Kidney (tissue), 22 donors: ENCODE measurements at places on chromosomes 2 and 18.

- no peak for DNase-seq
Observed at GRCh38 chr2:125935559-125935958, 720.4 kb upstream of the GYPC start.

- no peak for DNase-seq
Observed at GRCh38 chr18:60445341-60445740, 72.8 kb upstream of the MC4R start.

DNA sequence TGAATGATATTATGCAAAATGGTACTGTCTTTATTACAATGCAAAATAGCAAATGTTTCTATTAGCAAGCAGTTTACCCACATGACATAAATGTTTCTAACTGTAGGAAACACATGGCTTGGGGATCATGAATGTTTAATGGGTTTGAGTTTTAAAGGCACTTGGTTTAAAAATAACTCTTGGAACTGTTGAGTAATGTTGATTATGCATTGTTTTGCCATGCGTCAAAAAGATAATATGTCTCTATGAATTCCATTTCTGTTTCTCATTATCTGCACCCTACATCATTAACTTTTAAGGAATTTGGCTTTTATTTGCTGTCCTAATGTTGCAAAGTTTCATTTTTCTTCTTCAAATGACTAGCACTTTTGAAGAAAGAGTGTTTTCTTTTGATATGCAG lies 1355.5 kb downstream of the SUCLG1 start:
- no peak for DNase-seq

DNA sequence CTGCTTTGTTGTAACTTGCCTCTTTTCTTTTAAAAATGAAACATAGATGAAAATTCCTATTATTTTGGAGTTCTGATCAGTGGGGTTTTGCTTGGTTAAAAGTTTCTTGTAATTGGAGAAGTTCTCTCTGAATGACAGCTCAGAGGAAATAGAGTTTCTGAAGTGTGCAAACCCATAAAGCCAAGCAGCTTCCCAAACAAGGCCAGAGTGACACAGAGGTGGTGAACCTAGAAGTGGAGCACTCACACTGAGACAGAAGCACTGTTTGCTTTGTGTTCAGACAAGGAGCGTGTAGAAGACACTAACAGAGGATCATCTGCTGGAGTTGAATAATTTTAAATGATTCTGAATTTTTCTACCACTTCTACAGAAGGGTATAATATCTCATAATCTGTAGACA lies 49.2 kb downstream of the FBXO48 start:
- DNase-seq, result no peak

DNA sequence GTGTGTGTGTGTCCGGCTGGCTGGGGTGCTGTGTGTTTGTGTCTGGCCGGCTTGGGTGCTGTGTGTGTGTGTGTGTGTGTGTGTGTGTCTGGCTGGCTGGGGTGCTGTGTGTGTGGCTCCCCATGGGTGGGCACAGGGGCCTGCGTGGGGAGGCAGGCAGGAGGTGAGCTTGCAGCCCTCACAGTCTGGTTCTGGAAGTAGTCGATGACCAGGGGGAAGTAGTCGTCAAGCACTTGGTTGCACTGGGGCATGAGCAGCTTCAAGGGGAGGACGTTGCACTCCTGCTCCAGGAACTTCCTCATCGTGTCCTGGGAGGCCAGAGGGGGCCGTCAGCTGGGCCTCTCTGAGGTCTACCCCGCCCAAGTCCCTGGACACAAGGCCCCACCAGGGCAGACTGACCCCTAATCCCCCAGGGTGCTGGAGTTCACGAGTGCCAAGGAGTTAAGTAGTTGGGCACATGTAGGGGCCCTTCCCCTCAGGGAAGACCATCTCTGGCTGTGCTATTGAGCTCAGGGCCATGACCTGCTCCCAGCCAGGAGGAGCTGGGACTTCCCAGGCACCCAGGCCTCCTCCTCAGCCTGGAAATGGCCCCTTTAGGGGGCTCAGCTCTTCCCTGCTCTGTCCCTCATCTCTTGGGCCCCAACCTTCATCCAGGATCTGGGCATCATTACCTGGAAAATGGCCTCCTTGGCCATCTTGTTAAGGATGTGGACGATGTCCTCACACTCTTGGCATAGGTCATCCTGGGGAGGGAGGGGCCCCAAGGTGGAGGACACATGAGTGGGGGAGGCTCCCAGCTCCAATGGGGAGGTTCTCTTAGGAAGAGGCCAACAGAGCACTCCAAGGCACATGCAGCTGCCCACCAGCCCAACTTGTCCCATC lies 1.3 kb downstream of the SFTPB start:
- no peak for DNase-seq

DNA sequence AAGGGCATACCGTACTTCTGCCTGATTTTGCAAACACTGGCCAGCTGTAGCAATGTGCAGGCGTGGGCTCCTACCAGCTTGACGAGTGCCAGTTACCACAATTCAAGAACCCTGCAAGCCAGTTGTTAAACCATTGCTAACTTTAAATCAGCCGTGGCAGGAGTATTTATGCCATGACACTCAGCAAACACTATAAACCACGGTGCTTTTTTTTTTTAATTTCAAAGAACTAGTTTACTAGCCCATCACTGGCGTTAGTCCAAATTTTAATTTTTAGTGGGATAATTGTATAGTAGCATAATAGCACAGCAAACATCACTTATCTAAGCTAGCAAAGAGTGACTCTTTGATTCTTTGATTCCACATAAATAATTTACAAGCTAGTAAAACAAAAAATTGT lies 111.1 kb downstream of the COL4A4 start:
- DNase-seq, result no peak

DNA sequence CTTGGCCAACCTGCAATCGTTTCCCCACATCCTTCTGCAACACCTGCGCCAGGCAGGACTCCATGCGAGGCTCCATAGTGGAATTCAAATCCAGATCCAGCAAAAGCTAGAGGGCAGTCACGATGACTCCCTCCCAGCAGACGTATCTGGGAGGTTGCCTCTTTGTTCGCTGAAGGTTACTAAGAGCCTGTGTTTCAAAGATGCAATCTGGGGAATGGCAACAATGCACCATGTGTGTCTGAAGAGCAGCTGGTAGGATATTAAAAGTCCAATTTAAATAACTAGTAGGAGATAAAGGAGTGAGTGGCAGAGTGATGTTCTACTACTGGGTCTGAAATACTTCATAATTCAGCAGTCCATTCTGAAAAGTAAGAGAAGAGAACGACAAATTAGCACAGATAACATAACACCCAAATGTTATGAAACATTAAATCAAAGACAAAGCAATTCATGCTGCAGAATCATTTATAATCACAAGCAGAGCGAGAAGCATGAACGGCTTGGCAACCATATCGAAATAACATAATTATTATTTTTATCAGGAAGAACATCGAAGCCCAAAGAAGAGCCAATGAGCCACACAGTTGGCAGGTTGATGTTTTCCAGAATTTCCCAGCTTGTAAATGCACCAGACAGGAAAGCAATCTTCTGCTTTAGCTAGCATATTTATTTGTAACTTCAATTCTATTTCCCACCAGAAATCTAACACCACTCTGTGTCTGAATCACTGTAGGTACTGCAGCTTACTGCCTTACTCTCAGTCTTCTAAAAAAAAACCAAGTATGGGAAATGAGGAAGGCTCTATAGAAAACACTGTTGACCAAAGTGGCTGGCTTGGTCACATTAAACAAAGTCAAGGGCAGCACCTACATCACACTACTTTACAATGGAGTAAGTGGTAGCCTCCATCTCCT lies 43.2 kb downstream of the CLASP1 start:
- no peak for DNase-seq

- no peak for DNase-seq
Observed at GRCh38 chr2:30455114-30455738, 8.2 kb downstream of the LCLAT1 start.

GRCh38 chr2:108268001-108268400 lies 20.7 kb upstream of the SULT1C2 start:
- DNase-seq, result peak; percentile 35

GRCh38 chr18:76565238-76566173 lies 70.5 kb upstream of the ZNF516 start:
- peak; percentile 90 for DNase-seq

DNA sequence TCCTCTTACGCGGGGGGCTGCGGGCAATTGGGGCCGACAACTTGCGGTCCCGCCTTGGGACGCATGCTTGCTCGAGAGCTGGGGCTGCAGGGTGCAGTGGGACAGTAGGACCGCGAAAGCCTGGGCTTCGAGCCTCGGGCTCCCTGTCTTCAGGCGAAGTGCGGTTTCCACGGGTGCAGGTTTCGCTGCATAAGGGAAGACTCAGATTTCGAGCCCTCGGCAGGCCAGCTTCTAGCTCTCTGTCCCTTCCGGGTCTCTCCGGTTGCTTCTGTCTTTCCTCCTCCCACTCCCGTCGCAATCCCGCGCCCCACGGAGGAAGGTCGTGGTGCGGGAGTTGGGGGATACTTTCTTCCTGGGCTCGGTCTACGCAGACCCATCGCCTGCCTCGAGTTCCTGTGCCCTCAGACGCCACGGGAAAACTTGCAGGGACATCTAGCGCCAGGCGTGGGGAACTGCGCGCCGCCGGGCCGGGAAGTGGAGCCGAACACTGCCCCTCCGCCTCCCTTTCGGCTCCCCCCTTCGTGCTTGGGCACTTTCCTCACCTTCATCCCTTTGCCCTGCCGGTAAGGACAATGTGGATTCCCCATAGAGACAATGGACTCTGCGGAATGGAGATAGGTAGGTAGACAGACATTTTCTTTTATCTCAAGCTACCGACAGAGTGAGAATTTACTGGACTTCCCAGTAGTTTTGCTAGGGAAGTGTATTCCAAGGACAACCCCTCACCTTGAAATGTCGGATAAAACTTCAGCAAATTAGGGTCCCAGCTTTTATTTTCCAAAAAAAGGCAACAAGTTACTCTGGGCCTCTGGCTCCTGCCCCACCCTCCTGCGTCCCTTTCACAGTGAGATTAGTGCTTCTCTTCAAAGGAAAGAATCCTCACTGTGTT lies 4.2 kb upstream of the HOXD13 start:
- DNase-seq, result peak; percentile 83

DNA sequence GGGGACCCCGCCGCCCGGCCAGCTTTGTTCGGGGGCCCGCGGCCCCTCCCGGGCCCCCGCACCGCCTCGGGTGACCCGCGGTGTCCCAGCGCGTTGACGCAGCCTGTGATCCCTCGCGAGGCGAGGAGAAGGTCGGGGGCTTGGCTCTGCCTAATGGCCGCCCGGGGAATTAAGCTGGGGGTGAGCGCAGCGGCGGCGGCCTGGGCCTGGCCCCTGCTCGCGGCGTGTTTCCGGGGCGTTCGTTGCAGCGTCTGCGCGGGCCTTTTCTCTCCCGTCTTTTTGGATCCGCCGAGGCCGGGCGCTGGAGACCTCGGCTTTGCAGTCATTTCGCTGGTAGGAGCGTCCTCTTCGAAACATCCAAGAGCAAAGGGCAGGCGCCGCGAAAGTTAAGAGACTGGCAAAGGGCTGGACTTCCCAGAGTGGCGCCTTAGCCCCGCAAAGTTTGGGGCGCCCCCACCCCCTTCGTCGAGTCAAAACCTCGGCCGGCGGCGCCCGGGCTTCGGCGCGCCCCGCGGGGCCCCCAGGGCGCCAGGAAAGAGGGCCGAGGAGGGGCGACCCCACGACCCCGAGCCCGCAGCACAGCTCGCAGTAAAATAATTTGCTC lies 1.3 kb downstream of the SALL3 start:
- peak; percentile 49 for DNase-seq

- DNase-seq, result no peak
Observed at GRCh38 chr2:174771136-174771535, 6.9 kb upstream of the CHRNA1 start.

DNA sequence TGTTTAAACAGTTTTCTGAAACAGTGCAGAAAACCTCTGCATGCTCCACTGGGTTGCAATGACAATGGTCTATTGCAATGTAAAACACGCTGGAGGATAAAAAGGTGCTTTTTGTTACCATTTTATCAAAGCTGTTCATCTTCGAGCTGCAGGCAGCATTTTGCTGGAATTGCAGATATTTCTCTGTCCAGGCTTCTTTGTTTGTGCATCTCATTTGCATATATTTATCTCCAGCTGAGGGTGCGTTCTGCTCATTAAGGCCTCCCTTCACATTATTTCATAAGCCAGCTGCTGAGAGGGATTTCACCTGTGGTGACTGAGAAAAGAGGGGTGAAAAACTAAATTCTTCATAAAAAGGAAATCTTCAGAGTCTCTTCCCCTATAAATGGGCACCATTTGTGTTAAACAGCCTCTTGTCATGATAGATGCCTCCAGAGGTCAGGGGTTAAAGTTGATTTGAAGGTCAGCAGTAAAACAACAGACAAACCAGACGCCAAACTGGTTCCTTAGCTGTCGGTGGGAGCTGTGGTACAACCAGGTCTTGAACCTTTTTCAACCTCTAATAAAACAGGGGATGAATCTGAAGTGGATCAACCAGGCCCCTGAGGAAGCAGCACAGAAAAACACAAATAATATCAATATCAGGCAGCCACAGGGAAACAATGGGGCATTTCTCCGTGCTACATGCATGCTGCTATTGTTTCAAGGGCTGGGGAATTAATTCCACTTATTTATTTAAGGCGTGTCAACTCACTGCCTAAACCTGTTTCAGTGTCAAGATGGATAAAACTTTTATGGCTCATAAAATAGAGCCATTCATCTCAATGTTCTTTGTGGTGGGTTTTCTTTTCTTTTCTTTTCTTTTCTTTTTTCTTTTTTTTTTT lies 265.1 kb downstream of the MEIS1 start:
- no peak for DNase-seq

- no peak for DNase-seq
Observed at GRCh38 chr2:79660557-79660956, 147.7 kb downstream of the CTNNA2 start.

DNA sequence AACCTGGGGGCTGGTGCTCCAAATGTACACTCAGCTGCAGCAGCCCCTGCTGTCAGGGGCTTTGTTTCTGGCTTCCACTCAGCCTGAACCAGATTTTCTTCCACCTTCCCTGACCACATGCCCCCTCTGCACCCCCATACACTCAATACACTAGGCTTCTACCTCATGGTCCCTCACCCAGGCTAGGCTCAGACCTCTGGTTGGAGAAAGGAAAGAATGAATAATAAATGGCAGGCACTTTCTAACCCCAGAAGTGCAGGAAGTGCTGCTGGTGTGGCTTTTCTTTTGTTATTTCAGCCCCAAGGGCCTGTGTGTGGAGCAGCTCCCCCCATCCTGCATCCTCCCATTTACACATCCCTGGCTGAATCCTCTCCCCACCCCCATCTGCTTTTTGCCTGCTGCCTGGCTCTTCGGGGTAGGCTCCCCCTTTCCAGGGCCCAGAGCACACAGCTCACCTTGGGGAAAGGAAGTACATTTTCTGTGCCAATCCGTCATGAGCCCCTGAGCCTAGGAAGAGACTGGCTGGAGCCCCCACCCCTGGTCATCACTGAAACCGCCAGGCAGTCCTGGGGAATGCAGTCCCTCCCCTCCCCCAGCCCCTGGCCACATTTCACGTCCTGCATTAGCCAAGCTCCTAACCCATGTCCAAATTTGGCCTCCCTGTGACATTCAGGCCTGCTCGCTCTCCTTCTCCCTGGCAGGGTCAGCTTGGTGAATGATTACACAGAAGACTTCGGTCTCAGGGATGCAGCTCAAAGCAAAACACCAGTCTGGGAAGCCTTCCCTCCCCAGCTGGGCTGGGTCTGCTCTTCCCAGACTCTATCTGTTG lies 2.6 kb downstream of the DYSF start:
- DNase-seq, result peak; percentile 44

- DNase-seq, result no peak
Observed at GRCh38 chr2:76247006-76247405, 536.3 kb upstream of the GCFC2 start.
